ENCODE measurements at places on chromosomes 1 and 21.

DNA sequence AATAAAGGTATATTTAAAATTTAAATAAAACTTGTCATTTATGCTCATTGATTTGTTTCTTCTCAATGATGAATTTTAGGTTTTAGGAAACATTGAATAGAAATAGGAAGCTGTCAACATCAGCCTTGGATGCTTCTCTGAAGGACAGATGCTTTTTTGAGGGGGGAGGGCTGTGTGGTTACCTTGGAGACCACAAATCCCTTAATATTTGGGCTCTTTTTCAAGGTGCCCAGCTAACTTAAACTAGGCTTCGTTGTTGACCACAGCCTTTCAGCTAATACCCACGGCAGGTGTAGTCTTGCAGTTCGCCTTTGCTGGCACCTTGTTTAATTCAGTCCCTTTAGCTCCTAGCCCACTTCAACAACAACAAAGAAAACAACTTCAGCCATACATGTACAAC lies 22.5 kb downstream of the TENT5C start:
- no peak for DNase-seq
- H3K27me3 ChIP-seq, result peaks cover 25% of the 10 kb centered on the region
- no peaks in the 10 kb centered on the region for H3K36me3 ChIP-seq
- H3K27ac ChIP-seq, result no peak overlapping the region
- no peak overlapping the region for H3K4me3 ChIP-seq

- no peak for DNase-seq
- H3K4me3 ChIP-seq, result no peak overlapping the region
- no peak overlapping the region for H3K27ac ChIP-seq
- no peaks in the 10 kb centered on the region for H3K36me3 ChIP-seq
- H3K27me3 ChIP-seq, result peaks cover 14% of the 10 kb centered on the region
Observed at GRCh38 chr1:228747301-228747935, 12.1 kb downstream of the RHOU start.

- peaks cover 62% of the 10 kb centered on the region for H3K36me3 ChIP-seq
- H3K4me3 ChIP-seq, result no peak overlapping the region
- H3K4me1 ChIP-seq, result peaks cover 20% of the 10 kb centered on the region
- no peak overlapping the region for H3K27ac ChIP-seq
- H3K27me3 ChIP-seq, result no peaks in the 10 kb centered on the region
- DNase-seq, result no peak
Observed at GRCh38 chr1:156795787-156796186, 20.9 kb downstream of the SH2D2A start.

DNA sequence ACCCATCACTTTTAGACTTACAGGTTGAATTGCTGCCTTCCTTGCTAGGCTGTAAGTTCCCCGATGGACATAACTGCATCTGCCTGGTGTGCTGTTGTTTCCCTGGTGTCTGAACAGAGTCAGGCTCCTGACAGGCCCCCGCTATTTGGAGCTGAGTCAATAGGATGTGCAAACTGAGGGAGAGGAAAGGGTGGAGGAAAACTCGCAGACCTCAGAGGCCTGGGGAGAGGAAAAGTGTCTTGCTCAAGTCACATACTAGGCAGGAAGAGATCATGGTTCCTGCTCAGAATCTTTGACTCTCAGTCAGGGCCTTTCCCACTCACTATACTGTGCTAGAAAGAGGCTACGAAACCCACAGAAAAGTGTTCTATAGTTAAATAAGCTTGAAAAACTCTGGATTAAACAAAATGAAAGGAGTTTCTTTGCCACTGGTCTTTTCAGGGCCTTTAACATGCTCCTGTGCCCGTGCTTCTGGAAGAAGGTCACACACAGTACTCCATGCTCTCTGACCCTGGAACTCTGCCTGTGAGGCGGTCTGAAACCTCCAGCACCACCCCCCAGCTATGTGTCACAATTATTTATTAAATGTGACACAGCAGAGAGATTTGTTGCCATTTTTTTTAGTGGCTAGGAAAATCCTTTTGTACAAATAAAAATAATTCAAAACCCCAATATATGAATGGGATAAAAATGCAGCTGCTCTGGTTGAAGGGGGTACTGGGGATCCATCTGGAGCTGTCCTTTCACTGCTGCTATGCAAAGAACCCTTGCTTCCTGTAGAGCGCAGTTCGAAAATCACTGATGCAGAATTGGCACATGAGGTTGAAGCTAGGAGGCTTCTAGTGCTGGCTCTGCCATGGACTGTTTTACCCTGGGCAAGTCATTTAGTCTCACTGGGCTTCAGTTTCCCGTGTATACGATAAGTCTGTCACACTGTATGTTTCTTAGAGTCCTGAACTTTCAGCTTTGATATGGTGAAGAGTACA lies 20.1 kb upstream of the CDCP2 start:
- no peak for DNase-seq
- H3K4me1 ChIP-seq, result no peaks in the 10 kb centered on the region
- no peak overlapping the region for H3K27ac ChIP-seq

All from GM23248 (cell line).